ENCODE measurements at places on chromosomes 6 and 20.
A peak's percentile ranks its signal among the peaks of the same experiment; 100 is the strongest.

DNA sequence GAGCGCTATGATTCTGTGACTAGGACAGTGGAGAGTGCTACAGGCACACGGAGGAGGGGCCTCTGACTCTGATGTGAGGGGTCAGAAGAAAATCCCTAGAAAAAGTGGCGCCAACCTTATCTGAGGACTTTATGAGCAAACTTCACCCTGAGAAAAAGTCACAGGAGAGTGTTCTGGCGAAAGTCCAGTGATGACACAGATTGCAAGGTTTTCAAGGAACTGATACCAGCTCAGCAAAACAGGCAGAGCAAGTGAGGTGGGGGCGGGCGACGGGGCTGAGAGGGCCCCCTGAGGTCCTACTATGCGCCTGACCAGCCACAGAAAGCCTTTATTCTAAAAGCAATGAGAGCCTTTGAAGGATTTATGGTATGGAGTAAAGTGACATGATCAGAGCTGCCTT, 73.3 kb downstream of the SLC22A23 start:
- DNase-seq, result no peak

DNA sequence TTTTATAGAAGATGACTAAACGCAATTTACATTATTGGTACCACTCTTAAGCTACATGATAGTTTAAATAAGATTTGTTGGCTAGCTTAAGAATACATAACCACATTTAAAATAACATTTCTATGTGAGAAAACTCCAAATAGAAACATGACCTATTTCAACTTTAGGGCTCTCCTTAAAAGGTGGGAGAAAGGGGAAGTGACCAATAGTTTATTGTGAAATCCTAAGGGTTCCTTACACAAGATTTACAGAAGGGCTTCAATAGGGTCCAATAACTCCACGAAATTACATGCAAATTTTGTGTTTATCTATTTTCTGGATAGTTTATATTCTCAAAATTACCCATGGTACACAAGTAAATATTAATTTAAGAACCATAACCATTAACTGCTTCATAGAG, 91.6 kb upstream of the DST start:
- DNase-seq, result no peak

GRCh38 chr6:110815015-110815410, 256 bp downstream of the CDK19 start:
- DNase-seq, result no peak

GRCh38 chr6:14016432-14016831, 91.7 kb downstream of the RNF182 start:
- DNase-seq, result no peak

DNA sequence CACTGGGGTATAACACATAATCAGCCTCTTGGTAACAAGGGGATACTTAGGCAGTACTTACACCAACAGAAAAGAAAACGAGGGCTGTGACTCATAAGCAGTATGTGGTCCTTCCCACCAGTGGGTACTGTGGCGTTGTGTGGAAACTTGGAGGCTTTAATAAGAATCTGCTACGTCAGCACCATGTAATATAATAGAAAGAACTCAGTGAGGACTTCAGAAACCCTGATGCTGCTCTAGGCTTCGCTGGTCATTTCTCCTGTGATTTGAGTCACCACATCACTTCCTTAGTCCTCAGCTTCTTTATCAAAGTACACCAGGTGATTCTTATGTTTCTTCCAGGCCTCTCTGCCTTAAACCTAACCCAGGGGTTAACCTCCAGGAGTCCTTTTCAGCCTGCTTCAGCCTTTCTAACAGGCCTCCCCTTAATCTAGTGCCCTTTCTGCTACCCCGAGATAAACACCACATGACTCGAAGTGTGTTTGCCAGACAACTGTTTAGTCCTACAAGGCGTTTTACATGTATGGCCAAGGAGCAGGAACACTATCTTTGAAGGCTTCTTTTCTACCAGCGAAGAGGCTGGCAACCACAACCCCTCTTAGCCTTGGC, 68.5 kb downstream of the FYN start:
- DNase-seq, result peak; percentile 37

DNA sequence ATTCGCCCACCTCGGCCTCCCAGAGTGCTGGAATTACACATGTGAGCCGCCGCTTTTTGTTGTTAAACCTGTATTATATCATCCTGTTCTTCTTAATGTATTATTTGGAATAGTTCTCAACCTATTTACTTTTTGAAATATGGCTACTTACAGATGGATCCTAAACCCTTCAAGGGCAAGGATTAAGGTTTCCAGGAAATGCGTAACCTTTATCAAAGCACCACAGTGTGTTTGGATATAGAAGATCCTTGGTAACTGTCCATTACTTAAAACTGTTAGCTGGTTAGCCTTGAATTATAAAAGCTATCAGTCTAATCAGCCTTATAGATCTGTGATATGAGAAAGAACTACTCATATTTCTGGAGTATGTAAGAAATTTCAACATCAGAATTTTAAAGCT, 12.3 kb upstream of the RPN2 start:
- no peak for DNase-seq

Measured in osteoblast (primary cell).